ENCODE measurements at places on chromosomes 2 and 18.

DNA sequence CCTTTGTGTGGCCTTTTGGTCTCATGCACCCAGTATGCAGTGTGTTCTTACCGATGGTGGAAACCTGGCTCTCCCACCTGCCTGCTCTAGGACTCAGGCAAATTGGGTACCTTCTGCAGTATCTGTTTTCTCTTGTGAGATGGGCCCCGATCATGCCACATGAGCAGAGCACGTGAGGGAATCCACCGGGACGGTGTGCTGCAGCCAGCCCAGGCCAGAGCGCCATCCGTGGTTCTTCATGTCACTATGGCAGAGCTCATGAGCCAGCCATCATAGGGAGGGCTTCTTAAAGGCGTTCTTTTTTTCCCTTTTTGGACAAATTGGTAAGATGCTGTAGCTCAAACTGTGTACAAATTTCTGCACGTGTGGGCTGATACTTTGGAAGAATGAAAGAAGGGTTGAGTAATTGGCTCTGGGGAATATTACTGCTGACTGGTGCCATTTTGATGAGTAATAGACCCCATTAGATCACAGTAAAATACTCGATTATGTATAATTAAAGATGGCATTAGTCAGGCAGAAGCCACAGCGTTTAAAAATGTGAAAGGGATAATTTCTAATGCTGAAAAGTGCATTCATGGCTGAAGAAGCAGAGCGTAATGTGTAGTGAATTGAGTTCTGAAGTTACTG, 19.2 kb downstream of the SH3RF3 start:
- DNase-seq, result no peak

GRCh38 chr2:221323513-221323912, 248.6 kb downstream of the EPHA4 start:
- no peak for DNase-seq

GRCh38 chr2:157362627-157363026, 37.0 kb upstream of the ERMN start:
- no peak for DNase-seq

DNA sequence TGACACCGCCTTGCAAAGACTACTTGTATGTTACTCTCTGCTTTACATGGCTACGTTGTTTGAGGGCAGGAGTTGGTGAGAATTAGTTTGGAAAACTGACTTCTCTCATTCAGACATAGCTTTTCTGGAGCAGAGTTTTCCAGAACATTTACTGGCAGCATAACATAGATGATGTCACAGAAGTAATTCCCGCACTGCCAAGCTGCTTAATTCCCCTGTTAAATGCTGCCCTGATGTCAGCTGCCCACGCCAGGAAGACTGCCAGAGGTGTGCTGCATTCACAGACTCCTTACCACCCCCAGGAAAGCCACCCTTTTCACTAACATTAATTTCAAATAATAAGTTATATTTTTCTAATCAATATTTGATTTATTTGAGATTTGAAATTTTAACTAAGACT, 24.7 kb upstream of the PTPN2 start:
- no peak for DNase-seq

DNA sequence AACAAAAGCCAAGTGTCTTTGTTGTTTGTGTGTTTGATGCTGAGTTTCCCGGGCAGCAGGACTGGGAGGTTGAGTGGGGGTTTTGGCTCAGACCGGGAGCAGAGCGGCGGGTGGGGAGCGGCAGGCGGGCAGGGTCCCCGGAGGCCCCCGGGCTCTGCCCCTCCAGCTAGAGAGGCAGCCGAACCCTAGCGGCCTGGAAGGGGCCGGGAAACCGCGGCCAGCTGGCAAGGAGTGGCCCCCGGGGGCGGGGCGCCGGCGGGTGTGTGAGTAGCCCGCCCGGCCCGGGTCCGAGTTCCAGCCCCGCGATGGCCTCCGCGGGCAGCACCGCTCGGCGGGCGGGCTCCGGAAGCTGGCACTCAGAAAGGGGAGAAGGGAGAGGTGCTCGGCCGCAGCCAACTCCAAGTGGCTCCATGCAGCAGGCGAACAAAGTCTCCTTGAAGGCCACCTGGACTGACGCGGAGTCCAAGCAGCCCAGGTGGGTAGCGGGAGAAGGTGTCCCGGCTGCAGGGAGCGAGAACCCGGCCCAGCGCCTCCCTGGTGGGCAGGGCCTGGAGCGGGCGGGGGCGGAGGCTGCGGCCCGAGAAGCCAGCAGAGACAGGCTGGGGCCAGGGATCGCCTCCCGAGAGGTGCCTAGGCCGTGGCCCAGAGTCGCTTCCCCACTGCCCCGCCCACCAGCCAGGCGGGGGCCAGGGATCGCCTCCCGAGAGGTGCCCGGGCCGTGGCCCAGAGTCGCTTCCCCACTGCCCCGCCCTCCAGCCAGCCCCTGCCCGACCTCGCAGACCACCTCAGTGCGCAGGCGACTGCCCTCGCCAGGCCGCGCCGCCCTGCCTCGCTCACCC, at the start of gene ANKRD53:
TSS of gene ANKRD53 (plus strand) at position 290 of the 839 bp plus-strand sequence. CDS start at position 306, 16 bp downstream.
- DNase-seq, result peak; percentile 49

GRCh38 chr18:46130061-46130460, 25.9 kb downstream of the HAUS1 start:
- DNase-seq, result no peak

GRCh38 chr2:47520302-47520630, 117.3 kb downstream of the MSH2 start:
- DNase-seq, result no peak

All from hematopoietic multipotent progenitor cell treated with erythropoietin and hydrocortisone succinate and interleukin-3 and kit ligand, for 8 days (in vitro differentiated cells).